Choroid plexus epithelial cell (primary cell): ENCODE measurements at places on chromosomes 12 and 14.
A peak's percentile ranks its signal among the peaks of the same experiment; 100 is the strongest.

- no peak for DNase-seq
Observed at GRCh38 chr12:8655421-8655820, 7.2 kb downstream of the MFAP5 start.

DNA sequence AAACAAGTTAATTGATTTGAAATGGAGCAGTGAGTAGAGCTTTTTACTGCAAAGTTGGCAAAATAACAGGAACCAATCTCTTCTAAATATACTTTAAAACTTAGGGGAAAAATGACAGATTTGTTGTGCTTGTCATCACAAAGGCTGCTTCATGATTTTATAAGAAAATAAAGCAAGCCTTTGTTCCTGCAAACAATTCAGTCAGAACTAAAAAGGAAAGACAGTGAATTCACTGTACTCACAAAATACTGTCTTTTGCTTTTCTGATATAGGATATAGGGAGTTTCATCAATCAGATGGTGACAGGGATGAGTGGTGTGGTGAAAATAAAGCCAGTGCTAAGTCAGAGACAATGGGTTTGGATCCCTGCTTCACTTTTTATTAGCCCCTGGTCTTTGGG lies 126.0 kb downstream of the HELB start:
- DNase-seq = no peak

DNA sequence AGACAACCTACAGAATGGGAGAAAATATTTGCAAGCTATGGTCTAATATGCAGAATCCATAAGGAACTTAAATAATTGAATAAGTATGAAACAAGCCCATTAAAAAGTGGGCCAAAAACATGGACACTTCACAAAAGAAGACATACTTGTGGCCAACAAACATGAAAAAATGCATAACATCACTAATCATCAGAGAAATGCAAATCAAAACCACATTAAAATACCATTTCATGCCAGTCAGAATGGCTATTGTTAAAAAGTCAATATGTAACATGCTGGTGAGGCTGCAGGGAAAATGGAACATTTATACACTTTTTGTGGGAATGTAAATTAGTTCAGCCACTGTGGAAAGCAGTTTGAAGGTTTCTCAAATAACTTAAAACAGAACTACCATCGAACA lies 945.4 kb upstream of the FLRT2 start:
- DNase-seq = no peak

DNA sequence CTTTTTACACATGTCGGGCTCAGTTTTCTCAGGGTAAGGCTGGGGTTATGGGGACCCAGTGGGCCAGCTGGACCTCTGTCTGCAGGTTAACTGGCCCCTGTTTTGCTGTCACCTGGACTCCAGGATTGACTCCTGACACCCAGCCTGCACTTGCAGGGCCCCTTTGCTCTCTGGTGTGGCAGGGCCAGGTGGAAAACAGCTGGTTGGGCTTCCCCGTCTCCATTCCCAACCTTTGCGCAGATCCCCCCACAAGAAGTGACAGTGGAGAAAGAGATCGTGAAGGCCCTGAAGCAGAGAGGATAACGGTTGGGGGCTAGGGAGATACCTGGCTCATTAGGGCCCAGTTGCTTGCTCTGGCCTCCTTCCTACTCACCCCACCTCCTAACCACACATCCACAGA lies 1.5 kb upstream of the PPP1R1A start:
- DNase-seq = no peak

DNA sequence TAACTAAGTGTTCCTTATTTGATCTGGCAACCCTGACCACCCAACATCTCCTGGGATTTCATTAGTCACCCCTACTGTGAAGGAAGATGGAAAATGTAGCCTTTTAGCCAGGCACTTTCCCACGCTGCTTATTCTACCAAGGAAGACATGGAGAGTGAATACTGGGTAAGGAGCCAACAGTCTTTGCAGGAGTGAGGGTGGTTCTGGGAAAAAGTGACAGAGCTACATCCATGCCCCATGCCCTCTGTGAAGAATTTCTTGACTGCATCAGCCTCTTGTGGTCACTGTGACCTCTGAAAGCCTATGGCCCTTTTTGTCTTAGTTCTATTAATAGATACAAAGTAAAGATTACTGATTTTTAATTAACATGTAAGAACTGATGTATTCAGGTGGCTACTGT lies 196.0 kb upstream of the EEA1 start:
- DNase-seq = no peak

DNA sequence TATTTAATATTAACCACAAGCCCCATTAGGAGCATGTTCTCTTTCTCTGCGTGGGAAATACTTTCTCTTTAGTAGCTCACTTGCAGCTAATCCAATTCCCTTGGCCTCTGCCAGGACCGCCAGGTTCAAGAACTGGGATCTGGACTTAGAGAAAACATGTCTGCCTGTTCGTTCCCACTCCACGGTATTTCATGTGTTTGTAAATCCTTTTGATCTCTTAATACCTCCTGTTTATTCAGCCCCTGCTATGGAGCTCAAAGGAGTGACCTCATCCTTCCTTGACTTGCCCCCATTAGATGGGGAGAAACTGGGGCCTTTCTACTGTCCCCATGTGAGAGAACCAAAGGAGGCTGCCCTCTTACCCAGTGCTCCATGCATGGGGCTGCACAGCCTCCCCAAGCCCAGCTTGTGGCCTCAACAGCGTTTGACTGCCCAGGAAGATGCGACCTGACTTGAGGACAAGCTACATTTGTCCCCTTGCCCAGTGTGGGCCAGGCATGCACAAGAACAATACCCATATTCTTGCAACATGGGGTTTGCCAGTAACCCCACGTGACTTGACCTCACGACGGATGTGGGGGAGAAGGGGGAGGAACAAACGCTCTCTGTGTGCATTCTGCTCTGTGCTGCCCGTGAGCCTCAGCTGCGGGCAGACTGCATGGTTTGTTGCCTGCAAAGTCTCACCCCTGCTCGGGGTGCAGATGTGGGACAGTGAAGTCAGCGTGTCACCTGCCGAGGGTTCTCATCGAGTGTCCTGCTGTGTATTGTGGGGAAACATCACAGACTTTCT lies 30.3 kb downstream of the CD9 start:
- DNase-seq = peak; percentile 23

DNA sequence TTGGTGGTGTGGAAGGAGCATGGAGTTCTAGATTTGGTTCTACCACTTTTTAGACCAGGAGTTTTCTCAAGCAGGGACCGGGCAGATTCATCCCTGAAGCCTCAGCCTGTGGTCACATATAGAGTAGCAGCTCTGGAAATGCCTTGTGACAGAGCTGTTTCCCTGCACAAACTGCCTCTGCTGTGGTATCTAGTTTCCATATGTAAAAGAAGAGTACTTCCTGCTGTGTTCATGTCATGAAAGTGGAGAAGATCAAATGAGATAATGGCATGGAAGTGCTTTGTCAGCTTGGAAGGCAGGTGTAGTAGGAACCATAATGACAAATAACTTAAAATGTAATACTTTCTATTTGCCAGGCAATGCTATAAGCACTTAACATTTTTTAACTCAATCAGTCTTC lies 26.1 kb downstream of the OTUB2 start:
- no peak for DNase-seq

DNA sequence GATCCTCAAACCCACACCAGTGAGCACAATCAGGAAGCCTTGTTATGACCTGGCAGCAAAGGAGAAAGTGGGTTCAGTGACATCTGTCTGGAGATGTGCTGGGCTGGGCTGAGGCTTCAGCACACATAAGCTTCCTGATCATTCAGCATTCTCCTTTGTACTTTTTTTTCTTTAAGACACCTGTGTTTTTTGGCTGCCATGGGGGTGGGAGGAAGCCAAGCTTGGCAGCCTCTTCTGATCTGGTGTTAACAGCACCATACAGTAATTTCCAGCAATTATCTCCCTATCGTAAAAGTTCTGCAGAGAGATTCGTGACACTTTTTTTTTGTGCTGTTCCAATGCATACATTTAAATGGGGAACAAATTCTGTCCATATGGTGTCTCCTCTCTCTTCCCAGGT lies 38.9 kb upstream of the RASSF3 start:
- DNase-seq = no peak

DNA sequence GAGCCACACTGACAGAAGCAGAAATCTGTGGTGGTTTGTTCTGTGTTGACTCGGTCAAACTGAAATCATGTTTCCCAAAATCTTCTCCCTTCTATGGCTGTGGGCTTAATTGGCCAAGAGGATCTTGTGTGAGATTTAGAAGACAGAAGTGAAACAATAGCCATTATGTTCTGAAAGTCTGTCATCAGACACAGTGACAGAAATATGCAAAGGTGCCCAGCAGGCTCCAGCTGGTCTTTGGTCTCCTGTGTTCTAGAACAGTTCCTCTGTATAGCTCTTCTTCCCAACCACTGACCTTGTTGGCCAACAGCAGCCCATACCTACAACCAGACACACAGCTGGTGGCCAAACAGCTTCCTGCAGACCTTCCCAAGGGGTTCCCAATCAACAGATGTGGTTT lies 25.0 kb upstream of the COCH start:
- DNase-seq = no peak

DNA sequence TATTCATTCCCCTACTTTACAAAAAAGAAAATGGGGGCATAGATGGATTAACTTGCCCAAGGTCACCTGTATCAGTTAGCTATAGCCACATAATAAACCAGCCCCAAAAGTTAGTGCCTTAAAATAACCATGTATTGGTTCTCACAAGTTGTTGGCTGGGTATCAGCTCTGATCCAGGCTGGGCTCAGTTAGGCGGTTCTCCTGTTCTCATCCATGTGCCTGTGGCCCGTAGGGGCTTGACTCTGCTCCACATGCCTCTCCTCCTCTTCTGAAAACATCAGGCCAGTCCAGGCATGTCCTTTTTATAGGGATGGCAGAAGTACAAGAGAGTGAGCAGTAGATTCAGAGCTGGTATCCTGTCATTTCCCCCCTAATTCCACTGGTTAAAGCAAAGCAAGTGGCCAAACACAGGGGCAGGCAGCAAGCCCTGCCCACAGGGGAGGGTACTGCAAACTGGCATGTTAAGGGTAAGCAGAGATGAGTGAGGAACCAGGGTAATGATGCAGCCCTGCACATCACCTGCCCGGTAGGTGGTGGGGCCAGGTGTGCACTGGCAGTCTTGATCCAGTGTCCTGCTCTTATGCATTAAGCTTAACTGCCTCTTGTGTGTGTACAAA lies 47.9 kb upstream of the TUNAR start:
- DNase-seq = no peak

- DNase-seq = peak; percentile 100
Observed at GRCh38 chr12:114684098-114684869, at the start of gene TBX3. Gene TBX3 (minus strand): TSS chr12:114684175. CDS start chr12:114683200, 975 bp downstream.

- no peak for DNase-seq
Observed at GRCh38 chr12:75735853-75736252, 224.4 kb upstream of the KRR1 start.

- peak; percentile 95 for DNase-seq
Observed at GRCh38 chr14:92726135-92726932, 22.1 kb downstream of the LGMN start.

GRCh38 chr12:53755451-53755891 lies 3.7 kb upstream of the CISTR start:
- no peak for DNase-seq

DNA sequence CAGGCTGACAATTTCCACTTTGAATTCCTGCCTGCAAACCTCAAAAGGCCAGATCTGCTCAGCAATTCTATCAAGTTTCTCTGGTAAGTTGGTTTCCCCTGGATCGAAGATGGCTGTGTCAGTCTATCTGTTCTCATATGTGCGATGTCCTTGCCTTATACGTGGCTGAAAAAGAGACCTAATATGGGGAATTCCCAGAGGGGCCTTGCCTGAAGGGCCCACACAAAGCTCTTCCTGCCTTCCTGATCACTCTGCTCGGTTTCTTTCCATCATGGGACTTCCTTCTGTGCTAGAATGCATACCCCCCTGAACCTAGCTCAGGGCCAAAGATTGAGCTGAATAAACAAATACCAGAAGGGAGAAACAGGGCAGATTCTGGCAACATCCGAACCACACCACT lies 13.2 kb downstream of the TCL1B start:
- no peak for DNase-seq

GRCh38 chr12:28569698-28570411 lies 379.6 kb downstream of the CCDC91 start:
- peak; percentile 68 for DNase-seq

DNA sequence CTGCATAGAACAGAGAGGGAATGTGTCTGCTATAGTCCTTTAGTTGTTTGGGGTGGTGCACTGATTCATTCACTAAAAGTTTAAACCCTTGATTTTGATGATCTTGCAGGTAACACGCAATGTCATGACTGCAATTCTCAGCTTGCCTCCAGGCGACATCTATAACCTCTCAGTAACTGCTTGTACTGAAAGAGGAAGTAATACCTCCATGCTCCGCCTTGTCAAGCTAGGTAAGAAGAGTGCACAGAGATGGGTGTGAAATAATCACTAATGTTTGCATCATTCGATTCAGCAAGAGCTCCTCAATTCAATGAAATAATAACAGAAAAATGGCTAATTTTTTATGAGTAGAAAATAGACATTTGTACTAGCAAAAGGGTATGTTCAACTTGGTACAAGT lies 203.7 kb downstream of the PTPRO start:
- DNase-seq = no peak

DNA sequence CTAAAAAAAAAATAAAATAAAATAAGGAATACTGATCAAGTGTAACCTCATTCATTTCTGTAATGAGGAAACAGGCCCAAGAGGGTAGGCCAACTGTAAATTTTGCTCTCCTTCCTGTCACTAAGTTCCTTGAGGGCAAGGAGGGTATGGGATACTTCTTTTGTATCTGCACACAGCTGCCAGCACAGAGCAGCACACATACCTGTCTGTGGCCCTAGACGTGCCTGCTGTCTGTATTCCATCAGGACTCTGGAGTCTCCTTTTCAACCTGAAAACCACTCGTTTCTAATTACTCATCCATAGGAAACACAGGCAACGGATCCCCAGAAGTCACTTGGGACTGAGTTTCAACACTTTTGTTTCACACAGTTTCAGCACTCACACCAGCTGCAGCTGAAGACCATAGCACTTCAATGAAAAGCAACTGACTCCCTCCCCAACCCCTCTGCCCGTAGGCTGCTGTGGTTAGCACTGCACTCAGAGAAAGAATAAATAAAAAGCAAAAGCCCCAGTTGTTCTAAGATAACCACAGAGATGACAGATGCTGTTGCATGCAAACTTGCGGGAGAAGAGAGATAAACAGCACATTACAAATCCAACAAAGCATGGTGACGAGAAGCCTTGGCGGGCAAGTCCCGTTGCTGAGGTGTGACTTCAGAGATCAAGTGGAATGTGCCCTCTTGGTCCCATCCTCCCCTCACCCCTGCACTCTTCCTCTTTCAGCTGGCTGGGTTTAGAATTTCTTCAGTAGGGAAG lies 24.9 kb downstream of the CRACR2A start:
- peak; percentile 90 for DNase-seq

GRCh38 chr12:28318273-28318672 lies 128.0 kb downstream of the CCDC91 start:
- no peak for DNase-seq

GRCh38 chr12:13195250-13195649 lies 1.3 kb upstream of the EMP1 start:
- no peak for DNase-seq

DNA sequence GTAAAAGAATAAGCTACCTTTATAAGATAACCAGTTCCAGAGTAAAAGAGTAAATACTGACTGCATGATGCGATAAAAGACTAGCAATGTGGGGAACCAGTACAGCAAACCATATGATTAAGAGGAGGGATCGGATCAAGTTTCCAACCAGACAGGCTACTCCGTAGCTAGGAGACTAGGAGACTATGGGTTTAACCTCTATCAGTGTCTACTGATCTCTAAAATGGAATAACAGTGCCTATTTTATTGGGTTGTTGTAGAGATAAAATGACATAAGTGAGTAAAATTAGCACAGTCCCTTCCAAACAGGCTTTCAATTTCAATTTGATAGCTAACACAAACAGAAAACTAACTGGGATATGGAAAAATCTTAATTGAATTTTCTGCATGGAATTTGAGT lies 76.0 kb downstream of the PAWR start:
- DNase-seq = peak; percentile 43

GRCh38 chr12:52568111-52568510 lies 5.5 kb downstream of the KRT74 start:
- no peak for DNase-seq
